Mesenteric fat pad (tissue), 1 donor: ENCODE measurements at places on chromosomes 13 and 19. TPM values are rescaled to one million over a fixed set of nuclear protein-coding genes. Genes with fewer than 3 reads are reported as not detected.

GRCh38 chr19:11138601-11139300 is 16.8 kb downstream of the SPC24 start:
- peak; percentile 91 for DNase-seq

VN1R4 gene
- total RNA-seq: not detected

SLC25A15 gene
- 6.3 TPM for total RNA-seq

ZNF223 gene
- total RNA-seq: 2.1 TPM

GRCh38 chr13:45373162-45373547 is 32.2 kb upstream of the TPT1 start:
- no peak for DNase-seq

- no peak for DNase-seq
These were observed 588.5 kb downstream of the DACH1 start for GRCh38 chr13:71278512-71278911.

DNA sequence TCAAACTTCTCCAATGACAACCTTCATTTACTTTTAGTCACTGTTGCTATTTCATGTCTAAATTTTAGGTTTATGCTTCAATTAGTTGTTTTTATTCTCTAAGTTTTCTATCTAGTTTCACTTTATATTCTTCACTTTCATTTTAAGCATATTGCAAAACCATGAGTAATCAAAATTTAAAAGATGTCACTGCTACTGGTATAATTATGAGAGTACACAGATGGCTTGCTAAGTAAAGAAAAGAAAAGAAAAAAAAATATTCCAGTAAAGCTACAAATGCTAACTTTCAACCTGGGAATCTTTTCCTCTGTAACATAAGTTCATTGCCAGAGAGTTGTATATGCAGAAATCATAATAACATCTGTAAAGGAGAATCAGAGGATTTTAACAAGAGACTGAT is 1624.7 kb downstream of the PCDH9 start:
- DNase-seq: no peak

PIBF1 gene
- 17.1 TPM for total RNA-seq

C5AR2 gene
- 13.9 TPM for total RNA-seq

FAM216B gene
- not detected for total RNA-seq

PSG6 gene
- not detected for total RNA-seq

GRCh38 chr13:57030671-57031070 is 110.0 kb upstream of the PRR20A start:
- DNase-seq: no peak

- no peak for DNase-seq
These were observed 131.8 kb upstream of the PEG3 start for GRCh38 chr19:56972291-56972841.

DNA sequence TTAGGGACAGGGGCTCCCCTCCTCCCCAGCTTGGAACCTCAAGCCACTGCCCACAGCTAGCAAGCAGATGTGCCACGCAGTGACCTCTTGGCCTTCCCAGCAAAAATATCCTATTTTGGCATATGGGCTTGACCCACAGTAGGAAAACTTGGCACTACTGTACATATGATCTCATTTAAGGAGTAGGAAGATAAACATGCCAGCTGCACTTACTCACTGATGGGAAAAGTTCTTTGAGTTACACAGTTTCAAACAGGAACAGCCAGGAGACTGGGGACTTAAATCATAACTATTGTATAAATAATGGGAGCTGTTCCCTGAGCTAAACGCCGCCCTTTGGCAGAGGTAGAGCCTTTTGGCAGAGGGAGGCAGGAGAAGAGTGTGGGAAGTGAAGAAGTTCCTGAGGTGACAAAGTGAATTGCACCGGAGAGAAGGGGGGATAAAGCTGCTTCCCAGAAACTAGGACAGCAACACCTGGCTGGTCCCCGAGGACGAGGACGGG is 6.1 kb downstream of the SACS start:
- peak; percentile 79 for DNase-seq

DNA sequence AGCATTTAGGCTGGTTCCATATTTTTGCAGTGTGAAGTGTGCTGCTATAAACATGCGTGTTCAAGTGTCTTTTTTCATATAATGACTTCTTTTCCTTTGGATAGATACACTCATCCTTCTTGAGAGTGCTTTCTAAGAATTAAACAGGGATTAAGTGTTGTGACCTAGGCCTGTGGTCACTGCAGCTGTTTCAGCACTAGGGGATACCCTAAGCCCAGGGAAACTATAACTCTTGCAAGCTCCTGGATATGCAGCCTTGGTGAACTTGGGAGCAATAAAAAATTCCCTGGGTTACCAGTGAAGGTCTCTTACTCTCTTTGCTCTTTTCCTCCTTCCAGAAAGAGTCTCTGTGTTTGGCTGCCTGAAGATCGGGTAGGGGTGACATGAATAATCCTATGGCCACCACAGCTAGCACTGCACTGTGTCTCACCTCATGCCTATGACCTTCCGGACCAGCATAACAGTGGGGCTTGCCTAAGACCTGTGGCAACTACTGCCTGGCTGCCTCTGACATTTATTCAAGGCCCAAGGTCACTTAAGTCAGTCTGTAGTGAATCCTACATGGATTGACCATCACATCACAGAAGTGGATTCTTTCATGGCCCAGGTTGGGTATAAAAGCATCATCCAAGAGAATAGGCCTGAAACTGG is 799.7 kb downstream of the DACH1 start:
- DNase-seq: no peak

DNA sequence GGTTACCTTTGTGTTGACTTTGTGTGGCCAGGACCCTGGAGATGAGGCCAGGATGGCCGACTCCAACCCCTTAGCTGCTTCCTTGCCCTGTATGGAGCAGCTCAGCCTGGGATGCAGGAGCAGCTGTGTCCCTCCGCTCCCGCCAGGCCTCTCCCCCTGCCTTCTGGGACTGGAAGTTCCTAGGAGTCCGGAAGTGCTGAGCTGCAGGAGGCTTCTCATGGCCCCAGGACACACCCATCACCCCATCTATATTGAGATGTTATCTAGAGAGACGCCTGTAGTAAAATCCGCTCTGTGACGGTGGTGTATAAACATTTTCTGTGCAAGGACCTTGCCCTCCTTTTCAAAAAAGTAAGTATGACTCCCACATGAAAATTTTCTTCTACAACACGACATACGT is 27.0 kb downstream of the WTIP start:
- no peak for DNase-seq

DNA sequence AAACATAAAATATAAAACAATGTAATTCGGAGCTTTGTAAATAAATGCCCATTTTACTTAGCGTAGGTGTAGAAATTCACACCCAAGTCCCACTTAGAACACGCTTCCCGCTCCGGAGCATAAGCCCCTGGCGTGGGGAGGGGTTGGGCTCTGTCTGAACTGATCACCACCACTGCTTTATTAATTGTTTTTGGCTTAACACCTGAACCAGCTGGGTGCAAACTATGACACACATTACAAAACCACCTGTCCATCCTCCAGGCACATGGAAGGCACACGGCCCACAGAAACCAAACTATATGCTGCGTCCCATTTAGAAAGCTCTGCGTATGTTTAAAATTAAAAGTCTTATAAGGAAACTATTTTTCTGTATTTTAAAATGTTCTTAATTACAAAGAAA is 25.9 kb downstream of the RASA3 start:
- peak; percentile 55 for DNase-seq
